ENCODE measurements at places on chromosomes 16 and 17.

DNA sequence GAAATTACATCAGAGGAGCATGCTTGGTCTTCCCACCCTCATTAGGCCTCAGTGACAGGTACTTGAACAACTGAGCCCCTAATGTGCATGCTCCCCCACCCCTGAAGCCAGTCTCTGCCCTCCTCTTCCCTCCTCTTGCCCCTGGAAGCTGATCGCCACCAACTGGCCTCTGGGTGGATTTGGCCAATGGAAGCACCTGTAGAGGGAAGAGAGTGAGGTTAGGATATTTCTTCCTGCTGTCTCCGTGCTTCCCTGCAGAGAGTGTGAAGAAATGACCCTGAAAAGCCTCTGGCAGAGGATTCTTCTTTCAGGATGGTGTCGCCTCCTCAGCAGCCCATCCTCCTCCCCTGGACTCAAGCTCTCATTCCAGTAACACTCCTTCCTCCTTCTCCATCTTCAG, 5.9 kb upstream of the CBLN1 start:
- DNase-seq, result no peak

GRCh38 chr16:79451196-79451816, 149.2 kb downstream of the MAF start:
- DNase-seq, result no peak

DNA sequence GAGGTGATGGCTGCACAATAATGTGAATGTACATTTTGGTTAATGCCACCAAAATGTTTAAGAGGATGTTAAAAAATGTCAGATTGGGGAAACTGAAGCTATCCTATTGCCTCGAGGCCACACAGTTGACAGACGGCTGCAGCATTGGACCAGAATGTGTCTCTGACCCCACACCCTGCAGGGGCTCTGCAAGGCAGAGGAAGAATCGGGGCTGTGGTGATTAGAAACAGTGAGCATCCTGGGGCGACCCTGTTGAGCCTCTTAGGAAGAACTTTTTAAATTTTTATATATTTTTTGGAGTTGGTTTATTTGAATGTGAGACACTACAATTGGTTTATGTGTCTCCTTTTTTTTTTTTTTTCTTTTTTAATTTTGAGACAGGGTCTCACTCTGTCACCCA, 15.0 kb upstream of the ADORA2B start:
- no peak for DNase-seq

DNA sequence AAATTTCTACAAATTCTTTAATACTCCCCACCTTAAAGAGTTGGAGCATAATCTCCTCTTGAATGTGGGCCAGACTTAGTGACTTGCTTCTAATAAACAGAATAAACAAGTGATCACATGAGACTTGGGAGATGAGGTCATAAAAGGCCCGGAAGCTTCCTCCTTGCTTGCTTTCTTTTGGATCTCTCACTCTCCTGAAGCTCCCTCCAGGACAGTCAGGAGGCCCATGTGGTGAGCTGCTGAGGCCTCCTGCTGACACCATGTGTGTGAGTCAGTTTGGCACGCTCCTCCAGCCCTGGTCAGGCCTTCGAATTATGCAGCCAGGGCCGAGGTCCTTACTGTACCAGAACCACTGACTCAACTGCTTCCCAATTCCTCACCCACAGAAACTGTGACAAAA, 53.2 kb downstream of the NDEL1 start:
- DNase-seq, result no peak

- peak; percentile 40 for DNase-seq
Observed at GRCh38 chr16:8931859-8932258, 31.8 kb downstream of the USP7 start.

GRCh38 chr16:25586826-25587225, 104.9 kb upstream of the HS3ST4 start:
- no peak for DNase-seq

- no peak for DNase-seq
Observed at GRCh38 chr17:59542960-59543635, 22.3 kb upstream of the DHX40 start.

DNA sequence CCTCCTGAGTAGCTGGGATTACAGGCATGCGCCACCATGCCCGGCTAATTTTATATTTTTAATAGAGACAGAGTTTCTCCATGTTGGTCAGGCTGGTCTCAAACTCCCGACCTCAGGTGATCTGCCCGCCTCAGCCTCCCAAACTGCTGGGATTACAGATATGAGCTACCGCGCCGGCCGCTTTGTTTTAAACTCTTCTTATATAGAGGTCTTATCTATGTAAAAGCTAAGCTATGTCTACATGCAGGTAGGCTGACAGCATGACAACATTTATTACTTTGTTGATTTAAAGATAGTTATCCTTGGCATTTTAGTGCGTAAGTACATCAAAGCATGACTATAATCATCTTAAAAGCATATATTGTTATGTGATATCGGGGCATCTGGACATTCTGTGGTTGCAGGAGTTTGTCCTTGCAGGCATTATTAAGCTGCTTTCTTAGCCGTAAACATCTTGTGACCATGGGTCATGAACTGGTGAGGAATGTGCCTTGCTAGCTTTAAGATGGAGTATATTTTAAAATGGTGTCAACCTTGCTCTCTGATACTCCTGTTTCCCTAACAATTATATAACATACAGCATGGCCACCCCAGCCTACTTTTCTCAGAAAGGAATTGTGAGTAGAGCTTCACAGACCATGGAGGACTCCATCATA, 45.8 kb upstream of the TAOK1 start:
- no peak for DNase-seq

GRCh38 chr16:27650073-27650701, 100.2 kb downstream of the KATNIP start:
- DNase-seq, result no peak

DNA sequence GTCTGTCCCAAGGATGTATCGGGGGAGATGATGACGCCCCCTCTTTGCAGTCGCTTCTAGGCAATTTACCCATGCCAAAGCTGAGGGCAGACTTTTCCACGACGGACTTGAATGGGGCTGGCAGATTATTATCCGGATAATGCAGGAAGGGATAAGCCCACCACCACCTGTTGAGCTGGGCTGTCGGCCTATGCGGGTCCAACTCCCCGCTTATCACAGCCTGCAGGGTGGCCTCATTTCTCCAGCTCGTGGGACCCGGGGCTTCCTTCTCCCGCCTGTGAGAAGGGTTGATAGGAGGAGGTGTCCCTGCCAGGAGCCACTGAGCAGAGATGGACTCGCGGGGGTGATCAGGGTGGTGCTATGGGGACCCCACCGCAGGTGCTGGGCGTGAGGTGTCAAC, 559 bp downstream of the CACNG5 start:
- no peak for DNase-seq

DNA sequence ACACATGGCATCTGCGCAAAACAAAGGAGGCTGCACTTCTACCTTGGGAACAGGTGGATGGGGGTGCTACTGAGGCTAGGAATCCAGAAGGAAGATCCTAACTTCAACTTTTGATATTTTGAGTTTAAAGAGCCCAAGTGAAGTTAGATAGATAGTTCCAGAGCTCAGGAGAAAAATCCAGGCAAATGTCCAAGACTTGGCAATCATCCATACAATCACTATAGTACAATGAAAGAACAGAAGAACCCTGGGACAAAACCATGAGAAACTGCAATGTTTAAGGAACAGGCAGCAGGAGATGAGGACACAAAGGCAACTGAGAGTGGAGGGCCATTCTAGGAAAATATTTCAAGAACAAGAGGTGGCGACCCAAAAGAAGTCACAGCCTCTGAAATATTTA, 12.4 kb downstream of the CDYL2 start:
- no peak for DNase-seq

DNA sequence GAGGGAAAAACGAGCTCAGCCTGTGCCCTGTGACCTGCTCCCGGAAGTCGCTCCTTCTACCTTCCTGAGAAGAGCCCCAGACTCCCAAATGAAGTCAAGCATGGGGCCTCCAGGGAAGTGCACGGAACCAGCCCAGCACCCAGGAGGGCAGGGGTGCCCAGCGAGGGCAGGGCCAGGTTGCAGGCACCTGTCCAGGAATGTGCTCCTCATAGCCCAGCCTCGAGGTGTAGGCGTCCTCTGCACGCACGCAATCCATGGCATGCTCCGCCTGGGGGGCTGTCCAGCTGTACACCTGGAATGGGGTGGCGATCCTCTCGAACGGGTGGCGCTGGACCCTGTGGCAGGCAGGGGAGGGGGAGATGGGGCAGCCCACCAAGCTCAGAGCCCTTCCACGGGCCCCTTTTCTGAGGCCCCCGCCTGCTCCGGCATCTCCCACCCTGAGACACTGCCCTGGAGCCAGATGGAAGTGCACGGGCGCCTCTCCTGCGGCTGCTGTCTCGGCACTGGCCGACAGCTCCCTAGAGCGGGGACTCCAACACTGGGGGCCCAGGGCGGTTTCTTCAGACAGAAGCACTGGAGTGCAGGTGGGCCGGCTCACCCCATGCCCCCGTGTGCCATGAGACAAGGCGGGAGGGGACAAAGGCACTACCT, 10.9 kb downstream of the CLUH start:
- DNase-seq, result no peak

DNA sequence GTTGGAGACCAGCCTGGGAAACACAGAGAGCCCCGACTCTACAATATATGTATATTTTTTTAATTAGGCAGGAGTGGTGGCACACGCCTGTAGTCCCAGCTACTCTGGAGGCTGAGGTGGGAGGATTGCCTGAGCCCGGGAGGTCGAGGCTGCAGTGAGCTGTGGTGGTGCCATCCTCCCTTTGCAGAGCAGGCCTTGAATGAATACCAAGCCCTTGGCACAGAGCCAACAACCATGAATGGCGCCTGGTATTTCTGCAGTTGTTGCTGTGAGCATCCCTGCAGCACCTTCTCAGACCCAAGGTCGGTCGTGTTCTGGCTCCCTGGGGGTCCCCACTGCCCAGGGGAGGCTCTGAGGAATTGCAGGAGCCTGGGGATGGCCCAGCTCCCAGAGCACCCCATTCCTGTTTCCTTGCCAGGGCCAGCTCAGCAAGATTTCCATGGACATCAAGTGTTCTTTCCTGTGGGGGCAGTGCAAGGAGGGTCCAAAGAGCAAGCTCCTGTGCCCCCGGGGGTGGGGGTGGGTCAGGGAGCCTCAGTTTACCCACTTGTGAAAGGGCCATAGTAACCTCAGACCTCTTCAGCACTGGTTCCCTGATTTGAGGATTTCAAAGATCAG, 25.6 kb upstream of the RMI2 start:
- no peak for DNase-seq

DNA sequence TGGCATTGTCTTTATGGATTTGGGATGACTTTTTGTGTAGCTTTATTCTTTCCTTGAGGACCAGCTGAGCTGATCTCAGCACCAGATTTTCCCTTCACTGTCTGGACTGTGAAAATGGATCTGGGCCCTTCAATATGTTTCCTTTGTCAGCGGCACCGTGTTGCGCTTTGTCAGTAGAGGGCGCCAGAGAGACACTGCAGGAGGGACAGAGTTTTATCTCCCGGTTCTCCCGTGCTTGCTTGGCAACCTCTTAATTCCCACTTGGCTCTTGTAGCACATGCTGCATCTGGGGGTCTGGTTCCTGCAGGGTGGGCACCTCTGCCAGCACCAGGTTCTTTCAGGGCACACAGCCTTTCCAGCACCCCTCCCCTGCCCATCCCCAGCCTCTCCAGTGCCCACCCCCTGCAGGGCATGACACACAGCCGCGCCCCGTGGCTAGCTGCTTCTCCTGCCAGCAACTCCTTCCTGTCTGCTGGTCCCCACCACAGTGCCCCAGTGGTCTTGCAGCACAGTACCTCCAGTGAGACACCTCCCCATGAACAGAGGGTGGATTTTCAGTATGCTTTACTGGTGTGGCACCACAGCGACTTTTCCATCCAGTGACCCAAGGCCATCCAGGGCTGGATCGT, 19.6 kb downstream of the OR1D5 start:
- no peak for DNase-seq

- DNase-seq, result no peak
Observed at GRCh38 chr17:22138861-22139469, 446.6 kb downstream of the KCNJ18 start.

DNA sequence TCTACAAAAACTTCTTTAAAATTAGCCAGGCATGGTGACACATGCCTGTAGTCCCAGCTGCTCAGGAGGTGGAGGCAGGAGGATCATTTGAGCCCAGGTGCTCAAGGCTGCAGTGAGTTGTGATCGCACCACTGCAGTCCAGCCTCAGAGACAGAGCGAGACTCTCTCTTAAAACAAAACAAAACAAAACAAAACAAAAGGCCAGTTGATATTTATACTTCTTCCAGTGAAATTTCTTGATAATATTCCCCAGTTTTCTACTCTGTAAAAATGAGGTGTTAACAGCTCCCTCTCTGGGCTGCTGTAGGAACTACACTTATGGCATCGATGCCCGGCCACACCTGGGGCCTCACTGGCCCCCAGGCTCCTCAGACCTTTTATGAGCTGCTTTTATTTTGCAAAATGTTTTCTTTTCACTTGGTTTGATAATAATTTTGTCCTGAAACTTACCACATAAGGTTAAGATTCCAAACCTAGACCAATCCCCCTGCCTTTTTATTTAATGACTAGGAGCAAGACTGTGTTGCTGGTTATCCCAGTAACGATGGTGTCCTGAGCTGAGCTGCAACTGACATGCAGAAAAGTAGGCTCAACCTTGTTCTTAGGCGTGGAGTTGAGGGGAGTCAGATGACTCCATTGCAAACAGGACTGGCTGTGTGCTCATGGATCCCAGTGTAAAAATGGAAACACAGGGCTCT, 17.6 kb downstream of the MAPK8IP3 start:
- no peak for DNase-seq

DNA sequence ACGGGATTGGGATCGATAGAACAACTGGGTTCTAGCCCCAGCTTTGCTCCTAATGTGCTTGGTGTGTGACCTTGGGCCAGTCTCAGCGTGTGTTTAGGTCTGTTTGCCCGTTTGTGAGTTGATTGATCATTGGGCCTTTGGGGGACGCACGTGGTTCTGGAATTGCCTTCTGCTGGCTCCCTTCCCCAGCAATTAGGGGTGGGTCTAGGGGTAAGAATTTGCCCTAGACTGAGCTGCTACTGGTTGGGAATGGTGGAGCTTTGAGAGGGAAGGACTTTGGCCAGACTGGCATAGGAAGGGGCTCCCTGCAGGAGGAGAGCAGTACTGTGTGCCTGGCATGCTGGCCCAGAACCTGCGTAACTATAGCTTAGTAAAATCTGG, 1.5 kb downstream of the SPNS2 start:
- DNase-seq, result no peak

DNA sequence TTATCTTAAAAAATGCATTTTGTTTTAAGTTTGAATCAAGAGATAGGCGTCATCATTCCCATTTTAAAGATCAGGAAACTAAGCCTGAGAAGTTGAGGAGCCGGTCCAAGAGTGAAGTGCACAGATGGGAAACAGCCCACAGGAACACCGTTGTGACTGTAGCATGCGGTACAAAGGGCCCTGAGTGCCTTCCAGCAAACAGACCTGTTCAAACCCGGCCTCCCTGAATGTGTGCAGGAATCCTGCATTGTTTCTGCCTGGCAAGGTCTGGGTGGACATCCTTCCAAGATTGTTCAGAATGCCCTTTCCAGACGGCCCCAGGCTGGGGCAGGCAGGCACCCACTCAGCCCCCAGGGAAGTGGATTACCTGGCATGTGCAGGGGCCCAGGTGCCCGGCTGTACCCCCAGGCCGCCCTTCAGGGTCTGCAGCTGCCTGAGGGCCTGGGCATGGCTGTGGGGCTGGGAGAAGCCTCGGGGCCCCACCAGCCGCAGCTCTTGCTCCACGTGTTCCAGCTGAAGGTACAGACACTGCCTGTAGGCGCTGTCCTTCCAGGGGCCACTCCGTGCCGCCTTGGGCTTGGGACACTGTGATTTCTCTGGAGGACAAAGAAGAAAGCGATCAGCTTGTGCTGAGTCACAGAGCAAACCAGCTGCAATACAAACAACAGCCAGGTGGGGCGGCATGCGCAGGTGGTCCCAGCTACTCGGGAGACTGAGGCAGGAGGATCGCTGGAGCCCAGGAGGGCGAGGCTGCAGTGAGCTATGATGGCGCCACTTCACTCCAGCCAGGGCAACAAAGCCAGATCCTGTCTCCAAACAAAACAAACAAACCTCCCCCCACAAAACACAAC, 45.0 kb upstream of the GCSH start:
- no peak for DNase-seq
